ENCODE measurements at places on chromosomes 5 and 9.

DNA sequence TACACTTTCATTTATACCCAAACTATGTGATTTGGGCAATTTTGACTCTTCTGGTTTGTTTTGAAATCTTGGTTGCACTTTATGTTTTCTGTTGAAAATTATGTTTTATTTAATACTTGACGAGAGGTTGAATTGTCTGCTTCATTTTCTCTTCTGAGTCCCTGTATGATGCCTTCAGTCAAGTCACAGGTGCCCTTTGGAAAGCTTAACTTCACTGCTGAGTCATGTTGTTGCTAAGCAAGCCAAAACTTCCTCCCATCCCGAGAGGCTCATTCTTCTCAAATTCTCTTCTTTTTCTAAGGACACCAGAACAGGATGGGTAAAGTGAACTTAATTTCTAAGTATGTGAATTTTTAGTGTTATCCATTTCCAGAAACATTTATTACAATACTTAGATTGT lies 455.3 kb upstream of the PTGER4 start:
- peak; percentile 34 for DNase-seq

DNA sequence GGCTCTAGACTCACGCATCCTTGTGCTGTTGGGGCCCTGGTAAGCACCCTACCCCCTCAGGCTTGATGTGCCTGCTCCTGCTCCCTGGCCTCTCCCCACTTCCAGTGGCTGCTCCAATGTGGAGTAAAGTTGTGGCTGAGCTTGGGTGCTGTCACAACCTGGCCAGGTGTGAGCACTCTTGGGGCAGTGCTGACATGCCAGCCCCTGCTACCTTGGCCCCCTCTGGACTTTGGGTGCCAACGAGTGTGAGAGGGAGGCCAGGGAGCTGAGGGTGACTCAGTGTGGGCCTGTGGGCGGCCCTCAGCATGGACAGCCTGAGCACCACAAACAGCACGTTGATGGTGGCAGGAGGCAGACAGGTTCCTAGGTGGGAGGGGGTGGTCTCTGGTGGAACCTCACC lies 870.2 kb upstream of the C9orf72 start:
- DNase-seq = no peak

DNA sequence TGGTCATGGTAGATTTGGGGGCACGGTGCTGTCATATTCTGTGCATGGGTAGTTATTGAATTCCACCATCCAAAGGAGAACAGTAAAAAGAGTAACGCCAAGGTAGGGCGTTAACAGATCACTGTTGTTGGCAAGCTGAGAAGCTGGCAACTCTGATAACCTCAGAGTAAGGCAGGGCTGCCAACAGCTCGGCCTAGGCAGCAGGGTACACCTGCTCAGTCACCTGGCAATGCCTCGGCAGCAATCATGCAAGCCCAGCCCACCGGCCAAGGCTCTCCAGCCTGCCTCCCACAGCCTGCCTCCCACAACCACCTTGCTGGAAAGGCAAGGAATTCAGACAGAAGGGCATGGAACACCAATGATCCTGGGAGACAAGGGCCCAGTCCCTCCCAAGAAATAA lies 63.9 kb downstream of the KLHL3 start:
- DNase-seq = no peak

GRCh38 chr5:150489360-150490295 lies 18.3 kb upstream of the NDST1 start:
- peak; percentile 36 for DNase-seq

- DNase-seq = no peak
Measured at GRCh38 chr5:72189146-72189545, 81.9 kb downstream of the MAP1B start.

DNA sequence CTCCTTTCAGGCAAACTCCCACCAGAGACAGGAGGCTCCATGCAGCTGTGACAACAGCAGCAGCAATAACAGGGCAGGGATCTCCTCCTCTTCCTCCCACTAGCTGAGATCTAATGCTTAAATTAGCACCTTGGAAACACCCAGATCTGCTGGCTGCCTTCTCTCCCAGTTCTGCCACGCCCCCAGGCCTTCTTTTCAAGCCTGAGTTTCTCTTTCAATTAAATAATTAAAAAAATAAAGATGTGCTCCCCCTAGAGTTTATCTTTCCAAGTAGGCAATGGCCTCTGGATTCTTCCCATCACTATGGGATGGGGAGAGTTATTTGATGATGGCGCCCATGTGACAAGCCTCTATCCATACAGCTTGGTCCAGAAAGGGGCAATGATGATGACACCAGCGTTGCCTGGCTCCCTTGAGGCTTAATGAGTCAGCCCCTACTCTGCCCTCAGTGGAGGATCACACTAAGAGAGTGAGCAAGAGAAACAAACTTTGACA lies 3.8 kb downstream of the FAM219A start:
- DNase-seq = peak; percentile 45
